ENCODE measurements at places on chromosomes 7 and 10.

DNA sequence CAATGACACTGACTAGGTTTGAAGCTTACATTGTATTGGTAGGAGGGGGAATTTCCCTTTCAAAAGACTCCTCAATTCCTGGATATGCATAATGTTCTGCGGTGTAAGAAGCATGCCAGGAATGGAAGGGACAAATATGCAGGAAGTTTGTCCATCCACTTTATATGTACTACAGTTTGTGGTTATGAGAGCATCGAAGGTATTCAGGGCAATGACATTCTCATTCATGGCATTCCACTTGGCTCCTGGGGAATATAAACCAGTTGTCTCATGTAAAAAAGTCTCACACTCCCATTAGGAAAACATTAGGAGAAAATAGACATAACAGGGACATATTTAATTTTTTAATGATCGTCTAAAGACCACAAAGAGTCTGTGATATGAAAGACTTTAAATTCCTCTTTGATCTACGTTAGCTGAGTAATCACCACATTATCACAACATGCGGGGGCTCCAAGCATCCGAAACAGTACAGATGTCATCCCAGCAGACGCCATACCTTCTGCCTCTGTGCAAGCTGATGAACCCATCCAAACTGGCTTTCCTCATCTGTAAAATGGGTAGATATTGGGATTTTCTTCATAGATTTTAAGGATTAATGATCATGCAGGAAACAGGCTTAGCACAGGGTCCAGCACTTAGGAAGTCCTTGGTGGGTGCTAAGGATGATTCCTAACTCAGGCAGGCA is 675.3 kb downstream of the INHBA start:
- no peak for DNase-seq

GRCh38 chr10:11586170-11586569 is 25.3 kb downstream of the USP6NL start:
- DNase-seq = no peak

DNA sequence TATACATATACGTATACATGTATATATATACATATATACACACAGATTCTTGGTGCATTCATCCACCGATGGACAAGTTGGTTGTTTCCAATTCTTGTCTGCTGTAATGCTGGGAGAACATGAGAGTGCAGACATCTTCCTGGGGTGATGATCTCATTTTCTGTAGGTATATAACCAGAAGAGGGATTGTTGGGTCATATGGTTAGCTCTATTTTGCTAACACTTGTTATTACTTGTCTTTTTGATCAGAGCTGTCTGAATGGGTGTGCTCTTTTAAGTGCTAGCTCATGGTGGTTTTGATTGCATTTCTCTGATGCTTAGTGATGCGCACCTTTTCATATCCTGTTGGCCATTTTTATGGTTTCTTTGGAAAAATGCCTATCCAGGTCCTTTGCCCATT is 106.4 kb downstream of the TAX1BP1 start:
- no peak for DNase-seq

DNA sequence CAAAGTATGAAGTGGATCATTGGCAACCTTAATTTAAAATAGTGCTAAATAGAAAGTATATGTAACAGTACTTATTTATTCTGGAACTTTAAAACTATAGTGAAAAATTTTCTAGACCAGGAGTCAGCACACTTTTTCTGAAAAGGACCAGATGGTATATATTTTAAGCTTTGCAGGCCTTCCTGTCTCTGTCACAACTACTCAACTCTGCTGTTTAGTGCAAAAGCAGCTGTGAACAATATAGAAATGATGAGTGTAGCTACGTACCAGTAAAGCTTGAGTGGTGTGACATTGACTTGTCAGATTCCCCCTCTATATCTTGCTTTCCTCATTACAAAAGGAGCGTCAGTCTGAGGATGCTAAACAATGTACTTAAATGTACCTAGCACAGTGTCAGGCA is 88.1 kb upstream of the IGFBP3 start:
- no peak for DNase-seq

- no peak for DNase-seq
Measured at GRCh38 chr10:6217611-6218010, 14.9 kb downstream of the PFKFB3 start.

GRCh38 chr10:35011771-35012191 is 78.4 kb downstream of the CUL2 start:
- DNase-seq = no peak

GRCh38 chr10:86067436-86068050 is 299.1 kb downstream of the GRID1 start:
- DNase-seq = no peak

DNA sequence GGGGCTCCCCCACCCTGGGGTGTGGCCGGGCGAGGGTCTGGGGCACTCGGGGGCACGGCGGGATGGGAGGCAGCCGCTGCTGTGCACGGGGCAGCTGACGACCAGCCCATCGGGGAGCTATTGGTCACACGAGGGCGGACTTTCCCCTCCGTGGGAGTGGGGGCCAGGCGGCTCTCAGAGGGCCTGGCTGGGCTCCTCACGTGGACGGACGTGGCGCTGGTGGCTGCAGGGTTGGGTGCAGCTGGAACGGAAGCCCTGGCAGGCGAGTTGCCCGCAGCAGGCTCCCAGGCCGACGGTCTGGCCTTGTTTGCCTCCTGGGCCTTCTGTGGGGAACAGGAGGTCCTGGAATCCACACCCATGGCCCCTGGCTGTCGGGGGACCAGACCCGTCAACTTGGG is 14.3 kb downstream of the MICALL2 start:
- no peak for DNase-seq

DNA sequence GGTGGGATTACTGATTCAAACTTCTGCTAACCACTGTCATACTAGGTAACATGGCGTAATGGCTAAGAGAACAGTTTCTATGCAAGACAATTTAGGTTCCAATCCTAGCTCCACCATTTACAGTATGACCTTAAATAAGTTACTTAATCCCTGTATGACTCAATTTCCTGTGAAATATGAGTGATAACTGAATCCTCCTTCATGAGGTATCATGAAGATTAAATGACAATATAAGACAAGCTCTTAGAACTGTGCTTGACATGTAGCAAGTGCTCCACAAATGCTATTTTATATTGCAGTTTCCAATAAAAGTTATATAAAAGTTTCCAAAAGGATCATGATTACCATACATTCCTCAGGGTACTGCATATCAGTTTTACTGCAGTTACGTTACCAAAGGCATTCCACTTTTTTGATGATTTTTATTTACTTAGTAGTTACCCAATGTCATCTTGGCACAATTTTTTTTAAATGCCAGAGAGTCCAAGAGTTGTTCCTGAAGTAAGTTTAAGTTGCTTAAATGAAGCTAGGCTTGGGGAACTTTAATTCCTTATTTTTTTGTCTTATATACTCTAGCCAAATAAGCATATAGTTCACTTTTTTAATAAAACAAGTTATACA is 7.1 kb downstream of the DOCK4 start:
- no peak for DNase-seq

DNA sequence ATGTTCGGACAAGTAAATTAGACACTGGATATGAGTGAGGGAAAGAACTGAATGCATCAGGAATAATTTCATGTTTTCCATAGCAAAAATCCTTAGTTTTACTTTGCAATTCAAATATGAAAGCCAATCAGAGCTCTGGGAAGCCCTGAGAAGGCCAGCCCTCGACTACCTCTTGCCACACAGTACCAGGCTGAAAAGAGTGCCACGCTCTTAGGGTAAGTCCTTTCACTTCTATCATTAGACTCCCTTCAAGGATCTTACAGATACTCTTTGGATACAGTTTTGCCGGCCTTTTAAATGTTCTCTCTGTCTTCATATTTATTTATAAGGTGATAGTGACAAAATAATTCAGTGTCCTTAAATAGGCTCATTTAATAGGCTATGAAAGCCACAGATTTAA is 1.9 kb downstream of the COBL start:
- no peak for DNase-seq

DNA sequence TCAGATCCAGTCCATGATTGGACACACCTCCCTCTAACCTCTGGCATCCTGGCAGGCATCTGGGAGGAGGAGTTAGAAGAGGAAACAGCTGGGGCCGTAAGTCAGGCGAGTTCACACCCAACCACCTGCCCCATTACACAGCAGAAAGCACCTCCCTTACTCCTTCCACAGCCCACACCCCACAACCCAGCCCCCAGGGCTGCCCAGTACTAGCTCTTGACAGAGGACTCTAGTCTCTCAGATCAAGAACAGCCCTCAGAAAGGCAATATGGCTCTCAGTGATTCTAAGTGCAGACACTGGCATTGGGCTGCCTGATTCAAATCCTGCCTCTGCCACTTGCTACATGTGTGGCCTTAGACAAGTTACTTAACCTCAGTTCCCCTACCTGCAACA is 34.1 kb downstream of the KCNMA1 start:
- DNase-seq = no peak

DNA sequence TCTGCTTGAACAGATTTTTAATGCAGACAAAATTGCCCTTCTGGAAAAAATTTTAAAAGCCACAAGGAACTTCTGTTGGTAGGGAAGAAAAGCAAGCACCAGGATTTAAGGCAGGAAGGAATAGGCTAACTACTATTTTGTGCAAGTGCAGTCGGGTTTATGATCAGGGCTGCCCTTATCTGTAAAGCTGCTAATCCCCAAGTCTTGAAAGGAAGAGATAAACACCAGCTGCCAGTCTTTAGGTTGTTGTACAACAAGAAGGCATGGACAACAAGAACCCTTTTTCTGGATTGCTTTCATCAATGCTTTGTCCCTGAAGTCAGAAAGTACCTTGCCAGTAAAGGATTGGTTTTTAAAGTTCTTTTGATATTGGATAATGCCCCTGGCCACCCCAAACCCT is 40.7 kb downstream of the RALA start:
- DNase-seq = no peak

DNA sequence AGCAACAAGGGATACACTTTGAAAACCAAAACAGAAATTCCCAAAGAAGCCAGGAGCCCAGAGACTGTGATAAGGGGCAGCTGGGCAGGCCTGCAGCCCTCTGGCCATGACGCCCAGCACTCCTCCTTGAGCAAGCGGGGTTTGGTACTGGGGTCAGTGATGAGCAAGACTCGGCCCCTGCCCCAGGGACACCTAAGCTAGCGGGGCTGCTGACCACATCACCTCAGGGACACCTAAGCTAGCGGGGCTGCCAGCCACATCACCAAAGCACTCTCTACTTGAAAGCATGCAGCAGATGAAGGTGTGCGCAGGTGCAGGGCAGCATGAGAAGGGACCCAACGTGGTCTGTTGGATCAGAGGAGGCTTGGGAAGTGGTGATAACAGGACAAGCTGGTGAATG is 108.0 kb upstream of the PPP2R2D start:
- no peak for DNase-seq

GRCh38 chr10:117782276-117782675 is 239.7 kb downstream of the EMX2 start:
- DNase-seq = no peak

DNA sequence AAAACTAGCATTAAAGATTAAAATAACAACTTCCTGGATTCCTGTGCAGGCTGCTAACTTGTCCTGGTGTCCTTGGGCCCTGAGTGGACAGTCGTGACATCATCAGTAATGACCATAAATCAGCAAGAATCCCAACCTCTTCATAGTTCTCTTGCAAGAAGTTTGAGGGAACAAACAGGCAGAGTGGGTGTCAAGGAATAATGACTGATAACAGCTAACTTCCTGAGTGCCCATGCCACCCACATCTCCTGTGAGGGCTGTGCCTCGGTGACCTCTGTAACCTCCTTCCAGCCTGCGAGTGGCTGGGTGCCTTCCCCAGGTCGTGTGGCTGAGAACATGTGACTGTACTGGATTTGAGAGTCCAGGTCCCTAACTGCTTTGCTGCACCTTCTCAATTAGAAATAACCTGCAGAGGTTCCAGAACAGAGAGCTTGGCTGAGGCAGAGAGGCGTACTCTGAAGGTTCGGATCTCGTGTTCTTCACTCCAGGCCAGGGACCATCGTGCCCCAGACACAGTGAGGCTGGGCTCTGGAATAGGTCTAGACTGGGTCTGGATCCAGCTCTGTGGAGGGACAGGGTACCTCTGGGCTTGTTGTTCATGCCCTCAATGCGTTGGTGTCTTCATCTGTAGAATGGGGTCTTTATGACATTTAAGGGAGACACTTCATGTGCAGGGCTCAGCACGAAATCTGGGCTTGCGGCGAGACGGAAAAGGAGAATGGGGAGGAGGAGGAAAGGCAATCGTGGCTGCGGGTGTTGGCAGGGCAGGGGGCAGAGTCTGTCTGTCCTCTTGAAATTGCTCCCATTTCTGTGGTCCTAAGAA is 313.1 kb upstream of the ZNF32 start:
- DNase-seq = no peak

GRCh38 chr7:154504918-154505317 is 452.7 kb downstream of the DPP6 start:
- DNase-seq = no peak

- no peak for DNase-seq
Measured at GRCh38 chr10:78188446-78188845, 154.8 kb downstream of the RPS24 start.

DNA sequence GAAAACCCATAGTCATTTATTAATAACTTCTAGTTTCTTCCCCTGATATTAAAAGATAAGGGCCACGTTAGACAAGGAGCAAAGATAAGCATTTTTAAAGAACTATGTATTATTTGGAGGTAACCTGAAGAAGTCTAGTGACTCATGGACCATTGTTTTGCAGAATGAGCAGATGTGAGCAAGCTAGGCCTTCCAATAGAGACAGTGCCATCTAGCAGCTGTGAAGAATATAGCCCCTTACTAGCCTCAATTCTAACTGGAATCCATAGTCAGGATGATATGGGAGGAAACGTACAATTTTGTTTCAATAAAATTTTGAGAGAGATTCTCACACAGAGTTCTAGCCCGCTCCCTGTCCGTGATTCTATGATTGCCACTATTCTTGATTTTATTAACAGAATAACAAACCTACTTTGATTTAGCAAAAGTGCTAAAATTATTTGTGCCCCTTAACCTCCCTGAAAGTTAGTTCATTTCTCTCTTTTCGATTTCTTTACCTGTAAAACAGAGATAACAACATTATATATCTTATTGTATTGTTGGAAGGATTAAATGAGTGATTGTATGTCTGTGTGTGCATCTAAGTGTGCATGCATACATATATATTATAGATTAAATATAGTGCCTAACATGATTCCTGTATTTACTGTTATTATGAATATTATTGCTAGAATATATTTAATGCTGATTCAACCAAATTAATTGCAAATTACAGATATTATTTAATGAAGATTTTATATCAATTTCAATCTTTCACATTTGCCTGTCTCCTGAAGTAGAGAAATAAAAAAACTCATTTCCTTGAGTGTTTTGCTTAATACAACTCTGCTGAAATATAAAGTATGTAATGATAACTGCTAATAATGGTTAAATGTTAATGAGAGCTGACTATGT is 22.7 kb downstream of the FAM237B start:
- no peak for DNase-seq

- DNase-seq = no peak
Measured at GRCh38 chr7:25659841-25660240, 431.6 kb upstream of the NPVF start.

- DNase-seq = no peak
Measured at GRCh38 chr7:49001610-49002033, 77.3 kb downstream of the CDC14C start.
